Large intestine (tissue), 12 donors: ENCODE measurements at places on chromosomes 2 and 18.

DNA sequence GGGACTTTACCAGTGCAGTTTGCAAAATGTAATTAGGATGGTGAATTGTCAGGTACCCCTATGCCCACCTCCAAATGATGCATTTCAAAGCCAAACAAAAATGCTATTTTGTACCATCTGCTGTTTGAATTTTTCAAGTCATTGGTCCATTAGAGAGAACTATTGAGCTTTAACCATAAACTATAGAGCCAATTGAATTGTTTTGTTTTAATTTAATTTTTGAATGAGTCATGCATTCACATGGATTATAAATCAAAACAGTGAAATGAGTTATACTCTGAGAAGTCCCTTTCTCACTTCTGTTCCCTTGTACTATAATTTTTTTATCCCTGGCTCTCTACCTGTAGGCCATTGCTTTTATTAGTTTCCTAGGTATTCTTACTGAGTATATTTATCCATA, 140.6 kb upstream of the LYPD6 start:
- H3K27me3 ChIP-seq, result no peaks in the 10 kb centered on the region
- no peaks in the 10 kb centered on the region for H3K36me3 ChIP-seq
- H3K4me1 ChIP-seq, result no peaks in the 10 kb centered on the region

DNA sequence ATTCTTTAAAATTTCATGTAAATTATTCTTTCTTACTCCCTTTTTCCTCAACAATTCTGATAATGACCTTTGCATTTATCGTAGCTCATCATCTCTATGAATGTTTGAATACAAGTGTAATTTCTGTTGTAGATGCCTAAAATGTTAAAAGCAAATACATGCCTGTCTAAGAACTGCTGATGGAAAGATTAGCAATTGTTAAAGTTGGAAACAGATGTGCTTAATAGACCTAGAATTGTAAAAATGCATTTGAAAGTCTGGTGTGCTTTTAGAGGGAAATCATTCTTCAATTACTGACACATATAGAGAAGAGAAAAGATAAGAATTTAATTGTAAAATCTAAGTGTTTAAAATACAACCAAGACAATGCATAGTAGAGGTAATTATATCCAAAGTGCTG, 50.4 kb downstream of the CCDC102B start:
- H3K4me3 ChIP-seq, result no peak overlapping the region
- DNase-seq, result no peak
- no peaks in the 10 kb centered on the region for H3K4me1 ChIP-seq
- H3K27me3 ChIP-seq, result no peaks in the 10 kb centered on the region
- no peak overlapping the region for H3K27ac ChIP-seq

DNA sequence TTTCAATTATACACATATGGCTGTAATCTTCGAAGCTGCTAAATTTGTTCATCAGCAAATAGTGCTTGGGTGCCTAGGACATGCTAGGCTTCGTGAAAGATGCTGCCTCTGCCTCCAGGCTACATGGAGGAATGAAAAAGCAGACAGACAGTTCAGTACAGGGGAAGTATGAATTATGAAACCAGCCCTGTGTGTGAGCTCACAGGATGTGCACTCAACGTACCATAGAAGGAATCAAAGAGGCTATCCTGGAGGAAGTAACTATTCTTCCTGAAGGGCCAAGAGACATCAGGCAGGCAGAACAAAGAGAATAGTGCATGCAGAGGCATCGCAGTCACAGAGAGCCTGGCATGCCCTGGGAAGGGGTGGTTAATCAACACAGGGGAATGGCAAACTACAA, 61.4 kb downstream of the DYM start:
- DNase-seq, result no peak
- no peaks in the 10 kb centered on the region for H3K27me3 ChIP-seq
- H3K36me3 ChIP-seq, result no peaks in the 10 kb centered on the region
- H3K4me3 ChIP-seq, result no peak overlapping the region
- H3K27ac ChIP-seq, result no peak overlapping the region
- peaks cover 4% of the 10 kb centered on the region for H3K4me1 ChIP-seq

- no peaks in the 10 kb centered on the region for H3K27me3 ChIP-seq
- no peak for DNase-seq
- no peaks in the 10 kb centered on the region for H3K4me1 ChIP-seq
- no peaks in the 10 kb centered on the region for H3K36me3 ChIP-seq
These were observed 249.3 kb downstream of the PARD3B start for GRCh38 chr2:204794624-204795023.

DNA sequence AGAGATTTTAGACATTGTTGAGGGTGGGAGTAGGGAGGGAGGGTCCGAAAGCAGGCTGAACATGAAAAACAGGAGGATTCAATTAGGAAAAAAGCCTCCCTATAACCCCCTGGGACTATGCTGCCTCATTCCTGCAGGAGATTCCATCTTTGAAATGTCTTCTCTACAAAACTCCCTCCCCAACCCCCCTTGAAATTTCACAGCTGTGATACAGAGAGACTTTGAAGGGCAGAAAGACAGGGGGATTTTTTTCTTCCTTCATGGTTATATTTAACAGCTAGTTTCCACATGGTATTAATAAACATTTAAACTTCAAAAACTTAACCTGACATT, 57.6 kb downstream of the TRIB2 start:
- H3K4me1 ChIP-seq, result no peaks in the 10 kb centered on the region
- H3K36me3 ChIP-seq, result no peaks in the 10 kb centered on the region
- H3K27ac ChIP-seq, result no peak overlapping the region
- no peak overlapping the region for H3K4me3 ChIP-seq
- no peaks in the 10 kb centered on the region for H3K27me3 ChIP-seq
- no peak for DNase-seq

DNA sequence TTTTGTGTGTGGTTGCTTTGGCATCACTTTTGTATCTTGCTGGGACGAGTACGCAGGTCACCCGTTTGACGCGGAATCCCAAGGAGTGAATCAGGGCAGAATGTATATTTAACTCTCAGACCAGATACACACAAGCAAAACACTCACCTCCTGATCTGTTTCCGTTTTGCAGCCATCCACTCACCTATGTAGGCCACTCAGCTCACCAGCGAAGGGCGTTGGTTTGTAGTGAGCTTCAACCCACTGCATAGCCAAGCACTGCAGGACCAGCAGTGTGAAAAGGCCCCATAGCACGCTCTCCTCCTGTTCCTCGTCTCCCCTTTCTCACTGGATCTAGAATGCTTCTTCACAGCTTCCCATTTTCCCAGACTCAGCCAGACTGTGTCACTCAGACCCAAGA, 58.3 kb downstream of the ZNF532 start:
- no peak overlapping the region for H3K27ac ChIP-seq
- H3K27me3 ChIP-seq, result no peaks in the 10 kb centered on the region
- H3K36me3 ChIP-seq, result peaks cover 36% of the 10 kb centered on the region
- no peak for DNase-seq
- H3K4me1 ChIP-seq, result no peaks in the 10 kb centered on the region

GRCh38 chr18:50911006-50911405, 32.1 kb downstream of the ME2 start:
- no peak overlapping the region for H3K4me3 ChIP-seq
- peaks cover 21% of the 10 kb centered on the region for H3K36me3 ChIP-seq
- DNase-seq, result no peak
- no peaks in the 10 kb centered on the region for H3K27me3 ChIP-seq
- H3K27ac ChIP-seq, result no peak overlapping the region

DNA sequence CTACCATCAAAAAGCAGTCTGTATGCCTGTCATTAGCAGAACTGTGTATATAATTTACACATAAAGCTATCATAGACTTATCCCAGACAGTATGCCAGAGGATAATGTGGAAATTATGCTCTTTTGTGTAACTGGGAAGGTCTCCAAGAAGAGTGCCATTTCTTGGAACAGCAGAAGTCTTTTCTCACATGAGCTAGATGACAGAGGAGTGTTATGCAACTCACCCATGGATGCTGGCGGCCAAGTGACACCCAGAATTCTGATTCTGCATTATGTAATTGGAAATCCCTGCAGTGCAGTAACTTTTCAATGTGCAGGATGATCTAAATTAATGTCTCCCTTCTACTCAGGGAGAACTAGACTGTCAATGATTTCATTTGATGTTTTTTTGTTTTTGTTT, 160.0 kb downstream of the UBE2E3 start:
- no peaks in the 10 kb centered on the region for H3K36me3 ChIP-seq
- no peak overlapping the region for H3K27ac ChIP-seq
- no peaks in the 10 kb centered on the region for H3K4me1 ChIP-seq
- H3K27me3 ChIP-seq, result no peaks in the 10 kb centered on the region
- DNase-seq, result no peak

DNA sequence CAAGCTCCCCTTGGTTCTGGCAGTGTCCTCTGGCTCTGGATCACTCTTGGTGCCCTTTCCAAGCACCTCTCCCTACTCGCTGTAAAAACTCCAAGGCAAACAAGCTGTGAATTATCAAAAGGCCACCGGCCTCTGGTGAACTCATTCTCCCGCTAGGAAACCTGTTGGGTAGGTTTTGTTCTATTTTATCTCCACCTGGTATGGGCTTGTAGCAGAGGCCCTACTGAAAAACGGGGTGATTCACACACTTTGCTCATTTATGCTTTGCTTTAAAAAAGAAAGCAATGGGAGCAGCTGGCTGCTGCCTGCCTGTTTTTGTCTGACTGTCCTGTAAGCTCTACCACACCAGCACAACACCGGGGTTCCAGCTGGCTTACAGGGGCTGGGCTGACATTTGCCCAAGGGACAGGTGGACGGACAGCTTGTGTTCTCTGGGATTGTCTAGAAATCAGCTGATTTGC, 56.8 kb downstream of the SH3BP4 start:
- H3K27ac ChIP-seq, result peak overlapping the region; percentile 68
- H3K27me3 ChIP-seq, result no peaks in the 10 kb centered on the region
- no peaks in the 10 kb centered on the region for H3K36me3 ChIP-seq
- peak; percentile 89 for DNase-seq
- H3K4me1 ChIP-seq, result peaks cover 81% of the 10 kb centered on the region

DNA sequence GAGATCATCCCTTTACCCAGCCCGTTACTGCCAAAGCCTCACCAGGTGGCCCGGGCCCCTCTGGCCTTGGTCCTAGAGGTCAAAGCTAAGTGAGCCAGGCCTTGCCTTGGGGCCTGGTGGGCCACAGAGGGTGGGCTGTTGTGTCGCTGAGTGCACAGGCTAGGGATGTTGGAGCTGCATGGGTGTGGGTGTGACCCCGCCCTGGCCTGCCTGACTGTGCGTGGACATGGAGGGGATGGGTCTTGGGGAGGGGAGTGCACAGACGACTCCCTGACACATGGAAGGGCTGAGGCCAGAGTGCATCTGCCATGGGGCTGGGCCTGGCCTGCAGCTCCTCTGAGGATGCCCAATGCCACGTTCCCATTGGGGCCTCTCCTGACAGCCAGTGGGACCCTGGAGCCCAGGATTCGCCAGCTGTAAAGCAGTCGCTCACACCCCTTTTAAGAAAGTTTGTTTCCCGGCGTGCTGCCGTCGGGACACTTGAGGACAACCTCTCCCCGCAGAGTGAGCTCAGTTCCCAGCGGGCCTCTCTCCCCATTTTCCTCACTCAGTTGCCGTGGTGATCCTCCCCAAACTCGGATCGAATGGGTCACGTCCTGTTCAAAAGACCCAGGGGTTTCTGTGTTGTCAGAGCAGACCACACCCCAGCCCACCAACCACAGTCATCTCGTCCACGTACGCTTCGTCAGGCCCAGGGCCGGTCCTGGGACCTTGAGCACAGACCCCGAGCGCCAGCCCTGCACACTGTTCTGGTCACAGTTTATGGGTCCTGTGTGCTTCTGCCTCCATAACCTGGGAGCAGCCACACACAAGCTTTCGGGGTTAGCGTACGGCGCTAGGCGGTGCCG, 93.5 kb downstream of the NFATC1 start:
- DNase-seq, result no peak
- H3K36me3 ChIP-seq, result no peaks in the 10 kb centered on the region
- H3K27ac ChIP-seq, result no peak overlapping the region
- H3K4me1 ChIP-seq, result no peaks in the 10 kb centered on the region
- no peaks in the 10 kb centered on the region for H3K27me3 ChIP-seq
- H3K4me3 ChIP-seq, result no peak overlapping the region
